Epithelial cell of alveolus of lung (primary cell): ENCODE measurements at places on chromosomes 11 and 22. TPM values are rescaled to one million over a fixed set of nuclear protein-coding genes. Genes with fewer than 3 reads are reported as not detected.

The RAB36 gene
- 3.2 and 5.9 TPM in 2 replicates for total RNA-seq

The OR52E1 gene
- not detected in 2 replicates for total RNA-seq

The B4GALNT4 gene
- total RNA-seq, result 14.4 and 50.0 TPM in 2 replicates

The KRTAP5-7 gene
- total RNA-seq, result not detected in 2 replicates

The LIN7C gene
- total RNA-seq, result 33.7 and 42.2 TPM in 2 replicates

The MS4A15 gene
- total RNA-seq, result not detected in 2 replicates

The SLC22A6 gene
- total RNA-seq, result not detected in 2 replicates

The RFPL1 gene
- not detected in 2 replicates for total RNA-seq

The TMEM45B gene
- not detected in 2 replicates for total RNA-seq

The SLC37A2 gene
- 0.32 and 2.6 TPM in 2 replicates for total RNA-seq

The OR8G1 gene
- total RNA-seq, result not detected in 2 replicates

The TMEM25 gene
- 25.3 and 39.0 TPM in 2 replicates for total RNA-seq

The ESAM gene
- 2.2 and 5.6 TPM in 2 replicates for total RNA-seq

The PRG3 gene
- total RNA-seq, result not detected in 2 replicates

The MRGPRX3 gene
- not detected in 2 replicates for total RNA-seq

The C22orf42 gene
- not detected in 2 replicates for total RNA-seq

The FGF4 gene
- not detected in 2 replicates for total RNA-seq

The NTM gene
- 7.0 and 61.4 TPM in 2 replicates for total RNA-seq

The SLC17A6 gene
- not detected in 2 replicates for total RNA-seq

The PGA3 gene
- total RNA-seq, result not detected in 2 replicates

The APOL3 gene
- total RNA-seq, result 3.3 and 7.6 TPM in 2 replicates

The DRICH1 gene
- total RNA-seq, result not detected in 2 replicates

The BAD gene
- total RNA-seq, result 106 and 169 TPM in 2 replicates

The OR56A1 gene
- total RNA-seq, result not detected in 2 replicates

The OR52N5 gene
- total RNA-seq, result not detected in 2 replicates

The ABCG4 gene
- 0.26 and 0.72 TPM in 2 replicates for total RNA-seq

The GGTLC3 gene
- total RNA-seq, result not detected in 2 replicates

The LRRC74B gene
- not detected in 2 replicates for total RNA-seq

The OR2AG1 gene
- total RNA-seq, result not detected in 2 replicates

The RNF26 gene
- 21.7 and 24.7 TPM in 2 replicates for total RNA-seq

The APOL4 gene
- total RNA-seq, result 0.13 and 0.24 TPM in 2 replicates

The TUB gene
- total RNA-seq, result 1.7 and 5.7 TPM in 2 replicates

The IL18BP gene
- total RNA-seq, result 0.65 and 4.2 TPM in 2 replicates

The JAML gene
- total RNA-seq, result not detected in 2 replicates

The RTN4R gene
- 0.32 and 0.91 TPM in 2 replicates for total RNA-seq

The CECR2 gene
- 0.91 and 2.8 TPM in 2 replicates for total RNA-seq

The CDK2AP2 gene
- 36.5 and 68.4 TPM in 2 replicates for total RNA-seq

The BIRC3 gene
- 0.72 and 3.7 TPM in 2 replicates for total RNA-seq

The DTX4 gene
- 2.3 and 5.7 TPM in 2 replicates for total RNA-seq

The PGA4 gene
- not detected in 2 replicates for total RNA-seq

The LARGE1 gene
- 4.6 and 6.2 TPM in 2 replicates for total RNA-seq

The LMO2 gene
- total RNA-seq, result 0.39 and 2.2 TPM in 2 replicates

The USP2 gene
- total RNA-seq, result 0.26 and 0.40 TPM in 2 replicates

The CPT1A gene
- 4.9 and 20.8 TPM in 2 replicates for total RNA-seq

The GRAMD4 gene
- 6.2 and 117 TPM in 2 replicates for total RNA-seq

The OR5B21 gene
- total RNA-seq, result not detected in 2 replicates

The GPR152 gene
- not detected in 2 replicates for total RNA-seq
